Left forelimb (tissue), 1 donor: ENCODE measurements at places on chromosomes 13 and 19.
A peak's percentile ranks its signal among the peaks of the same experiment; 100 is the strongest.

DNA sequence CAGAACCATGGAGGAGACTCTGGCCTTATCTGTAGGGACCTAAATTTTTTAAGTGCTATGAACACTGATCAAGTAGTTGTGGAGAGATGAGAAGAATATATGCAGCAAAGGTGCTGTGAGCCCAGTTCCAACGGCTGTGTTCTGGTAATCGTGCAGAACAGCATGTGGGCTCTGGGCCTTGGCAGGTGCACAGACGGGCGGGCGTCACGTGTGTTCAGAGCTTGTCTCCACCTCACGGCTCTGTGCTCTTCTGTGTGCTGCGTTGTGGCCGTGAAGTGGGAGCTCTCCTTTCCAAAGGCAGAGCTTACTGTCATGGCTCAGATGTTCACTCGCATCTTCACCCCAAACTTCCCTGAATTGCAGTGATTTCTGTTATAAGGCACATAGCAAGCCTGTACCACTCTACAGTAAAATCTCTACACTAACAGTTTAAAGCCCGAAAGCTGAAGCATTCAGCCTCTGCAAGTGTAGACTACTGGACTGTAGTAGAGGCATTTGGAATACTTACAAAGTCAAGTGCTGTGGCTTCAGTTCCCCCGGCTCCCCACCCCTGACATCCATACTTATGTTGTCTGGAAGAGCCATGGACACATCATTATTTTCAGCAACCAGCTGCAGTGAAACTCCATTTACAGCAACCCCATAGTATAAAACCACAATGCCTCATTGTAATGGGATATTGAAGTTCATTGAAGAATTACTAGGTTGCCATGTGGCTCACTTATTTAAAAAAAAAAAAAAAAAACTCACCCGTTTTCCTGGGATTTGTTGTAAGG is 27.5 kb upstream of the TEX29 start:
- DNase-seq: no peak

DNA sequence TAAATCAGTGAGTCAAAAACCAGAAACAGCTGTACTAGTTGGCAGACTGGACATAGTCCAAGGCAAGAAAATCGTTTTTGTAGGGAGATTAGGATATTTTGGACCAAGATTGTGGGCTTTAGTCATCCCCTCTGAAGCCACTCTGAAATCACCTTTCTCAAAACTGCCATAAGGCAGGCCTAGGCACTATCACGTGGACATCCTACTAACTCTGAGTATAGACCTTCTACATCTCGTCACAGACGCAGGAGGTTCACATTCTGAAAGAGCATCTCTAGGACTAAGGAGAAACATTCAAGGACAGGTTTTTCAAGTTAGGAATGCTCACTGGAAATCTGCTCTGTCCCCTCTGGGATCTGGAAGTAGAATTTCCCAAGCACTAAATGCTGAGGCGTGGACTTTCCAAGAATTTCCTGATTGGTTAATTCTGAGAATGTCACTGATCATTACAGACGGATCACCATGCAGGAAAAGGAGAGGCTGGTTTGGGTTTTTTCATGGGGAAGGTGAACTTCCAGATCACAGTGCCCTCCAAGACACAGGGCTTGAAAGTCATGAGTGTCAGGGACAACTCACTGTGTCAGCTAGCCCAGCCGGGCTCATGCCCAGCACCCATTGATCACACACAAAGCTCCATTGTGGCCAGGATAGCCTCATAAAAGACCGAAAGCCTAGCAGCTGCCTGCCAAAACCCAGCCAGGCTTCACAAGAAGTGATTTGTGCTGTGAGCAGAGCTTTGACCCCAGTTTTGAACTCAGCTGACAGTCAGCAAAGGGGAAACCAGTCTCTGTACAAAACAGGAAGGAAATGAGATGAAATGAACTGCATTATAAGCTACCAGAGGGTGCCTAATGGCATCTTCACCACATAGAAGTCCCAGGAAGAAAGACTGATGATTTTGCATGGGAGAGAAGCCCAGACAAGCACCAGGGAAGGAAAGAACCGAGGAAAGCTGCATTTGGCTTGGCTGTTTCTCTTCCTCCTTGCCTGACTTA is 2.7 kb upstream of the RUBCNL start:
- no peak for DNase-seq

DNA sequence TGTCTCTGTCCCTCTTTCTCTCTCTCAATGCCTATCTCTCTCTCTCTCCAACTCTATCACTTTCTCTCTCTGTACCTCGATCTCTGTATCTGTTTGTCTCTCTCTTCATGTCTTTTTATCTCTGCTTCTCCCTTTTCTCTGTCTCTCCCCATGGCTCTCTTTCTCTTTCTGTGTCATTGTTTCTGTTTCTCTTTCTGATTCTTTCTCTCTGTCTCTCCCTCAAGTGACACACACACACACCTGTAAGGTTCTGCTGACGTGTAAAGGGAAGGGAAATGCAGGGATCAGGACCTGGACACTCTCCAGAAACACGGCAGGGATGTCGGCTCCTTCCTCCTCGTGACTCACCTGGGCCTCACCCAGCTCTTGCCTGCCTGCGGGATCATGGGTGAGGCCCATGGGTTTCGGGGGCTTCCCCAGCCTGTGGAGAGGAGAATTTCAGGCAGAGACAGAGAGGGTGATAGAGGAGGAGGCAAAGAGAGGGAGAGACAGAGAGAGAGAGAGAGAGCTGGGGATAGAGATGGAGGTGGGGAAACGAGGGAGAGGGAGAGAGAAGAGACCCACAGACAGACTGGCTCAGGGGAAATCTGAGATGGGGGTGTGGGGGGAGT is 5.4 kb upstream of the PLAUR start:
- DNase-seq: no peak

DNA sequence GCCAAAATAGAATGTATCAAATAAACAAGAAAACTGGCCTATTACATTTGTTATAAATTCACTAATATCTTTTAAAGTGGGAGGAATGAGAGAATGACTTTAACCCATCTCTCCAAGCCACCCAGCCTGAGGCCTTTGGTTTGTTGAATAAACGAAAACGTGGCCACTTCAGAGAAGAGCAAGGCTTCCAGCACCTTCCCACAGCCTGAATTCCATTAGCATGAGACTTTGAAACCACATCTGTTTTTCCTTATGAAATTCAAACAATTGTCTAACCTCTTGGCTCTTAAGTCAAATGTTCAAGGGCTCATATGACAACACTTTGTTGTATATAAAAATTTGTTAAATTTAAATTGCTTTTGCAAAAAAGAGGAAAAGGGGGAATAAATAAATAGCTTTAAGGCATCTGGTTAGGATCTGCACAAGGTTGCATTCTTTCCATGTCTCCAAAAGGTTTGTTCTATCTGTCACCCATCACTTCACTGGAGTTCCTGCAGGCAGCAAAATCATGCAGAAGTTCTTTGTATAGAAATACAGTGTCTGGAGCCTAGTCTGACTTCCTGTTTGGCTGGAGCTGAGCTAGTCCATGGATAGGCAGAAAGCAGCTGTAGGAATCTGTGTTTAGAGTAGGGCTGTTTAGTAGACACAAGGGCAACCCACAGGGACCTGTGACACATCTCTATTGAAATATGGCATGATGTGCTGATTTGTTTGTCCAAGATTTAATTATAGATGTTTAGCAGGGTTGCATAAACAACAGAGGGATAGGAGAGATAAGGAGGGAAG is 502.3 kb downstream of the KCTD12 start:
- DNase-seq: peak; percentile 64

GRCh38 chr19:41945135-41945766 is 13.9 kb downstream of the RABAC1 start:
- DNase-seq: no peak

GRCh38 chr13:47094734-47095434 is 198.0 kb upstream of the HTR2A start:
- no peak for DNase-seq

DNA sequence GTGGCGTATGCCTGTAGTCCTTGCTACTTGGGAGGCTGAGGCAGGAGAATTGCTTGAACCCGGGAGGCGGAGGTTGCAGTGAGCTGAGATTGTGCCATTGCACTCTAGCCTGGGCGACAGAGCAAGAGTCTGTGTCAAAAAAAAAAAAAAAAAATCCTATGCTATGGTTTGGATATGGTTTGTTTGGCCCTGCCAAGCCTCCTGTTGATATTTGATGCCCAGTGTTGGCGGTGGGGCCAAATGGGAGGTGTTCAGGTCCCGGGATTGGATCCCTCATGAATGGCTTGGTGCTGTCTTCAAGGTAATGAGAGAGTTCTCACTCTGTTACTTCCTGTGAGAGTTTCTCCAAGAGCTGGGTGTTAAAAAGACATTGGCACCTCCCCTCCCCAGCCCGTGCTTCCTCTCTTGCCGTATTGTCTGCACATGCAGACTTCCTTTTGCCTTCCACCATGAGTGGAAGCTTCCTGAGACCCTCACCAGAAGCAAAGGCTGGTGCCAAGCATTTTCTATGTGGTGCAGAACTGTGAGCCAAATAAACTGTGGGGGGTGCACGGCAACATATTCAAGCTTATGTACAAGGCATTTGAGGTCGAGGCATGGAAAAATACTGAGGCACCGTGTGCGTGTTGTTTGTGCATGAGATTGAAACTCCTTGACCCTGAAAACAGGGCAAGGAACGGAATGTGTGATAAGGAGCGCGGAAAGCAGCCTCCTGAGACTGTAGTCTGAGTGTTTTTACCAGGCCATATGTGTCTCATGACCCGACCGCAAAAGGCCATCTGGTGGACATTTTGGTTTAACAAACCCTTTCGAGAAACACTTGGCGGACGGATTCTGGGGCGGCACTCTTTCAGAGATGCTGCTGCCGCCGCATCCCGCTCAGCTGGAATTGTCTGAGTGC is 7.3 kb downstream of the SIGLEC9 start:
- DNase-seq: peak; percentile 47

DNA sequence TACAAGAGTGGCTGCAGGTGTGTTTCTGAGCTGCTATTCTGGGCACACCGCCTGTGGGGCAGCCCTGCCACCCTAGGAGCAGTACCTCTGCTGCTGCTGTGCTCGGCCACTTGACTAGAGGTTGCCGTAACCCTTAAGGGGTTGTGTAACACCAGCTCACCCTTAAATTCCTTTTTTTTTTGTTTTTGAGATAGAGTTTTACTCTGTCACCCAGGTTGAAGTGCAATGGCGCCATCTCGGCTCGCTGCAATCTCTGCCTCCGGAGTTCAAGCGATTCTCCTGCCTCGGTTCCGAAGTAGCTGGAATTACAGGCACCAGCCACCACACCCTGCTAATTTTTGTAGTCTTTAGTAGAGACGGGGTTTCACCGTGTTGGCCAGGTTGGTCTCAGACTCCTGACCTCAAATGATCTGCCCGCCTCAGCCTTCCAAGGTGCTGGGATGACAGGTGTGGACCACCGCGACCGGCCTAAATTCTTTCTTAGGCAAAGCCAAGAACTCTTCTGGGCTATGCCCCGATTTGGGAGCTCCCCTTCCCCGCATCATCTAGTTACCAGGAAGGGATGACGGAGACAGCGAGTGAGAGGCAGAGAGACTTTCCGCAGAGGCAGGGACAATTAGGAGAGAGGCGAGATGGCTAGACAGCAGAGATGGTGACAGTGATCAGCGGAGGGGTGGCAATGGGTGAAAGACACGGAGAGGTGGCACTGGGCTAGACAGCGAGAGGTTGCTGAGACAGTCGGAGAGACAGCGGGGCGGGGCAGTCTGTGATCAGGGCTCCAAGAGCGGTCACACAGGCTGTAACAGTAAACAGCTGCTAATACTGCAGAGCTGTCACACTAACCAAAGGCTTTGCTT is 4.4 kb upstream of the LILRA5 start:
- no peak for DNase-seq

- peak; percentile 68 for DNase-seq
Observed at GRCh38 chr19:56252699-56253422, 19.7 kb upstream of the EDDM13 start.

- no peak for DNase-seq
Observed at GRCh38 chr19:2476451-2477140, 669 bp downstream of the GADD45B start.

GRCh38 chr13:113232208-113233003 is 23.0 kb downstream of the CUL4A start:
- no peak for DNase-seq

DNA sequence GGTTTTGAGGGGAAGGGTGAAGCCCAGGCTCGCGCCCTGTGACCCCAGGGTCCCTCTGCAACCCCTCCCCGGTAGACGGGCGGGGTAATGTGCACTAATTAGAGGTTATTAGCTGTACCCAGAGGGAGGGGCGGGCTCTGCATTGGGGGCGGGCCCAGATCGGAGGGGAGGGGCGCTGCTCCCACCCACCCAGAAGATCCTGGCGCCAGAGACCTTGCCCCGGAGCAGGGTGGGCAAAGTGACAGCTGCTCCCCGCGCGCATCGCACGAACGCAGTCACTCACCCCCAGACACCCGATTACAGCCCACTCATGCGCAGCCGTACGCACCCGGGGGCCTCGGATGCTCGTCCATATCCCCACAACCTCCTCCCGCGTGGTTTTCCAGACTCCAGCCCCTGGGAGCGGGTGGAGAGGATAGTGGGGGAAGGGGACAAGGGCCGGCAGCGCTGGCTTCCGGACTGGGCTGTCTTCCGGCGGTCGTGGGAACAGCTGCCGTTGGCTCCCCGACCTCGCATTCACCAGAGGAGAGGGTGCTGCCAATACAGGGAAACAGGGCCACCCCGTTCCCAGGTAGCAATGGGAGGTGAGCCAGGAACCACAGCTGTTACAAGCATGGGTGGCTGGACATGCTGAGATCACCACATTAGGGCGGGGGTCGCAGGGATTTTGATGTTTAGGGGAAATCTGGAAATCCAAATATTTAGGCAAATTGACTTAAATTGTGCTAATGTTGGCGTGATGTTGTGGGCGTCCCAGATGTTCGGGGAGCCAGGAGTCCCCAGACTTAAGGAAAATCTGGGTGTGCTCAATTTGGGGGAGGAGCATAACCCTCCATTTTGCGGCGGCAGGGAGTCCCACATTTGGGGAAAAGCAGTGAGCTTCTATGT is 2.9 kb upstream of the HOOK2 start:
- peak; percentile 84 for DNase-seq

- no peak for DNase-seq
Observed at GRCh38 chr13:73608157-73608516, 526.1 kb downstream of the KLF12 start.

DNA sequence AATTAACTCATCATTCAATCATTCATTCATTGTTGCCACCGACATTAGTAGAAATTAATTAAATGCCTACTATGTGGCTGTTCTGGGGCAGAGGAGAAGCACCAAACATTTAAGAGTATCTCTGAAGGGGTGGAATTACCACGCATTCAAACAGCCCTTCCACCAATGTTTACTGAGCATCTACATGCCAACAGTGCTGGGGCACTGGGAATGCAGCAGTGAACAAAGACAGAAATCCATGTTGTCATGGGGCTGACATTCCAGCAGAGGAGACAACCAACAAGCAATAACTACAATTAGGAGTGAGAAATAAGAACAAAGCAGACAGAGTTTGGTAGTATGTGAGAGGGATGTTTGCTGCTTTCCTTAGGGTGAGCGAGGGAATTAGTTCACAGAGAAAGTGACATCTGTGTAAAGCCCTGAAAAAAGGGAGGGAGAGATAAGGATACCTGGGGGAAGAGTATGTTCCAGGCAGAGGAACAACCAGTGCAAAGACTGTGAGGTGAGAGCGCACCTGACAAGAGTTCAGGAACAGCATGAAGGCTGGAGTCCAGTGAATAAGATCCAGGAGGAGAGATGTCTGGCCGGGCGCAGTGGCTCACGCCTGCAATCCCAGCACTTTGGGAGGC is 1.3 kb upstream of the PAK4 start:
- DNase-seq: no peak

- DNase-seq: no peak
Observed at GRCh38 chr13:29893438-29893837, 43.0 kb upstream of the UBL3 start.

- DNase-seq: no peak
Observed at GRCh38 chr19:16988661-16989060, 37.9 kb downstream of the CPAMD8 start.
